NCI-H774 (cell line): ENCODE measurements at places on chromosomes 12 and 14.

DNA sequence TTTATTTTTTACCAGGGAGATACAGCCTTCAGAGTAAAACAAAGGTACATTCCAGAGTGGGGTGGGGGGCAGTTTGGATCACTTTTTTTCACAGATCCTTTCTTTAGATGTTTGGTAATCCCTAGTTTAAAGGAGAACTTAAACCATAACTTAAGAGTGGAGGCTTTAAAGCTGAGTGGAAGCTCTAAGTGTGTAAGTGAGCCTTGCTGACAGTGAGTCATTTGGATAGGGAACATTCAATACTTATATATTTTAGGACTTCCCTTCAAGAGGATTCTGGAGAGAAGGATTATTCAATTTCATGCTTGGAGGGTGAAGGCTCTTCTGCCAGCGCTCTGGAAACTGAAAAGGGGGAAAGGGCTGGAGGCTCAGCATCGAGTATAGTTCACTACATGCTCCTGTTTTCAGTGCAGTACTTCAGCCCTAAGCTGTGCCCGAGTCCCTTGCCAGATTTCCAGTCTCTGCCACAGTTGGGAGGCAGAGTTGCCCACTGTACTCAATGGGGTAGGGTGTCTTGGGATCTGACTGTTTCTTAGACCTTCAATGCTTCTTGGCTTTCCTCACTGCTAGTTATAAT is 8.4 kb downstream of the PRKAG1 start:
- DNase-seq = no peak

- no peak for DNase-seq
Measured at GRCh38 chr14:24828486-24828885, 194.5 kb upstream of the GZMB start.

- no peak for DNase-seq
Measured at GRCh38 chr14:72942934-72943333, 16.7 kb downstream of the DCAF4 start.

GRCh38 chr14:75068294-75069120 is 934 bp upstream of the ZC2HC1C start:
- no peak for DNase-seq

- no peak for DNase-seq
Measured at GRCh38 chr12:110933326-110933974, 13.1 kb upstream of the MYL2 start.

DNA sequence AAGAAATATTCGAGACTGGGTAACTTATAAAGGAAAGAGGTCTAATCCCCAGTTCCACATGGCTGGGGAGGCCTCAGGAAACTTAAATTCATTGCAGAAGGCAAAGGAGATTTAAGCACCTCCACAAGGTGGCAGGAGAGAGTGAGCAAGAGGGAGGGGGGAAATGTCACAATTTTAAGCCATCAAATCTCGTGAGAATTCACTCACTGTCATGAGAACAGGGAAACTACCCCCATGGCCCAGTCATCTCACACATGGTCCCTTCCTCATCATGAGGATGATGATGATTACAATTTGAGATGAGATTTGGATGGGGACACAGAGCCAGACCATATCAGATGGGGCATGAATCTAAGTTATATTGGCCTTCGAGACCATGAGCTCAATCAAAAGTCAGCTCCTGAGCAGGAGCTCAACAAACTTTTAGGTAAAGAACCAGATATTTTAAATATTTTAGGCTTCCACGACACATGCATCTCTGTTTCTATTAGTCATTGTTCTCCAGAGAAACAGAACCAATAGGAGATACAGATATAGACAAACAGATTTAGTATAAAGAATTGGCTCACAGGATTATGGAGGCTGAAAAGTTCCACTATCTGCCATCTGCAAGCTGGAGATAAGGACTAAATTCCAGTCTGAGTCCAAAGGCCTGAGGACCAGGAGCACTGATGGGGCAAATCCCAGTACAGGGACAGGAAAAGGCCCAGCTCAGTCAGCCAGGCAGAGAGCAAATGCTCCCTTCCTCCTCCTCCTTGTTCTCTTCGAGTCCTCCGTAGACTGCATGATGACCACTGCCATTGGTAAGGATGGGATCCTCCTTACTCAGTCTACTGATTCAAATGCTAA is 24.9 kb downstream of the DGLUCY start:
- DNase-seq = no peak
